ENCODE measurements at places on chromosomes 1 and 21. TPM values are rescaled to one million over a fixed set of nuclear protein-coding genes. Genes with fewer than 3 reads are reported as not detected.

DNA sequence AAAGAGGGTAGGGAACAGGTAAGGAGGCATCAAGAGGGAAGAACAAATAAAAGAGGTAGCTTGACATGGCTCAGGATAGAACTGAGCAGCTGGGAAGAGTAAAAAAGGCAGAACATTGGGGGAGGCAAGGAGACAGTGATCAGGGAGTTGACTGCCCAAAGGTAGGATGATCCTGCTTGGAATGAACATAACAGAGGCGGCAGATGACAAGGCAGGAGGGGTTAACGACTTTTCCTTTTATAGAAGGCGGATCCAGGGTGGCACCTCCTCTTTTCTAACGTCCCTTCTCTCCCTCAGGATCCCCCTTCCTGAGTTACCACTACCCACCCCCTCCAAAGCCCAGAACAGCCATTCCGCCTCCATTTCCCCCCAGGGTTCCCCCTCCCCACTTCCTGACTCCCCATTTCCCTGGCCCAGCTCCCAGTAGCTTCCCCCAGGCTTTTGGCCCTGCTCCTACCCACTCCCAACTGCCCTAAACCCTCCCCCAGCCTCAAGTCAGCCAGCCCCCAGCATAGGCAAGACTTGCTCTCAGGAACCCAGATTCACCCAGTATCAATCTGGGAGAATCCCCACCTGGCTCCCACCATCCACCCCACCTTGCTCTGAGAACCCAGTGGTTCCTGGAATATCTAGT, 769 bp upstream of the ADAMTS4 start:
- no peak for DNase-seq

GRCh38 chr1:227891223-227891954, 56.3 kb downstream of the WNT9A start:
- DNase-seq, result no peak

DNA sequence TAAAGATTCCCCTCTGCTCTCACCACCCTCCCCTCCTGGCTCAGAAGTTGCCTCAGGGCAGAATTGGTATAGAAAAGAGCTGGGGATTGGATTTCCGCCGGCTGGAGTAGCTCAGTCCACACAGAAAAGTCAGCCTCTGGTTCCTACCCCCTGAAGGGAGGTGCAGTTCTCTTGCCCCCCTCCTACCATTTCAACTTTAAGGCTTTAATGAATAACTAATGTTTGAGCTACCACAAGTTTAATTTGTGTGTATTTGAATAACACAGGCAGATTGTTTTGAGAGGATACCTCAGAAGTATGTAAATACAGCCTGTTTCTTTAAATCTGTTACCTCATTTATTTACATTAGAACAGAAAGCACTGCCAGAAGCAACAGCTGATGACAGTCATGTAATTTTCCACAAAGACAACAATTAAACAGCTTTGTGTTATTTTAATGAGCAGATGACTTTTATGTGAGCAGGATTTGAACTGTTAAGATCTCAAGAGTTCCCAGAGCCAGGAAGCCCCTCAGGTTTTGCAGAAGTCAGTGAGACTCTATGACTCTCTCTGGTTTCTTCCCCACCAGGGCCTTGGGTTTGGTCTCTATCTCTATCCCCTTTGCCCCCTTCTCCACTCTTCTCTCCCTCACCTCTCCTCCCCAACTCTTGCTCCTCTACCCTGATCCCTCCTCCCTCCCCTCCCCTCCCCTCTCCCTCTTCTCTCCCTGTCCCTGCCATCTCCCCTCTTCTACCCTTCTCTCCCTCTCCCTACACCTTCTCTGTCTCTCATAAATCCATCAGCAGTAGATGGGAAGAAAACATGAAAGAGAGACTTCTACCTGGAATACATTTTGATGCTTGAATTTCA, 26.3 kb downstream of the DUSP10 start:
- DNase-seq, result peak; percentile 93

DNA sequence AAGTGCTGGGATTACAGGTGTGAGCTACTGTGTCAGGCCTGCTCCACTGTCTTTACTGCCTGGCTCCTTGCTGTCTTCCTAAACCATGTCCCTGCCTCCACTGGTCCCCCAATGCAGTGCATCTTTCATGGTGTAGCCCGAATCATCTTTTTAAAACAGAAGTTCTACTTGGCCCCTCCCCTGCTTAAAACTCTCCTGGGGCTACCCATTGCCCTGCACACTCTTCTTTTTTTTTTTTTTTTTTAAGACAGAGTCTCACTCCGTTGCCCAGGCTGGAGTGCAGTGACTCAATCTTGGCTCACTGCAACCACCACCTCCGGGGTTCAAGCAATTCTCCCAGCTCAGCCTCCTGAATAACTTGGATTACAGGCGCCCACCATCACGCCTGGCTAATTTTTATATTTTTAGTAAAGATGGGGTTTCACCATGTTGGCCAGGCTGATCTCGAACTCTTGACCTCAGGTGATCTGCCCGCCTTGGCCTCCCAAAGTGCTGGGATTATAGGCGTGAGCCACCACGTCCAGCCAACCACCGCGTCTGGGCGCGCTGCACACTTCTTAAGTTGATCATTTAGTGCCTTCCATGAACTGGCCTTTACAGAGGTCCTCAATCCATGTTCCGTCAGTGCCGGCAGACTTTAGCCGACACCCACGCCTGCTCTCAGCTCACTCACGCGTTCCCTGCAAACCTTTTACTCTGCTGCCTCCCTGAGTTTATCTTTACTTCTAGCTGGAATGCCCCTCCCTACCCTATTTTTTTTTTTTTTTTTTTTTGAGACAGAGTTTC, 2.4 kb downstream of the FCN3 start:
- no peak for DNase-seq

GRCh38 chr1:203219934-203220333, 9.5 kb downstream of the CHIT1 start:
- DNase-seq, result no peak

- no peak for DNase-seq
These were observed 46.5 kb downstream of the HLX start for GRCh38 chr1:220925707-220926106.

- peak; percentile 96 for DNase-seq
These were observed 259.8 kb downstream of the LMO4 start for GRCh38 chr1:87588495-87588894.

DNA sequence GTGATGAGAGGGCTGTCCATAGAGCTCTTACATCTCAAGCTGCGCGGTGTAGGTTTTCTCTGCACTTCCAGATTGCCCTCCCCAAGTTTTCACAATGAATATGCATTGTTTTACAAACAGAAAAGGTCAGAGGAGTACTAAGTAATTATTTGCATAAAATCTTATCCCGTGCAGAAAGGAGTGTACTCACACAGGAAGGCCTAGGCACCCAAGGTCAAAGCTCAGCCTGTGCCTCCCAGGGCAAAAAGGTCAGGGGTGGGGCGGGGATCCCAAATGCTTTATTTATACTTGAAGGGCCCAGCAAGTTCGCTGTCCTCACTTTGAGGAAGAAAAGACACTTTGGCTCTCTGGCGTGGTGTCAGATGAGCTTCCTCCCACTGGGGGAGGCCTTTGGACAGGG, 10.3 kb upstream of the KCNE1 start:
- no peak for DNase-seq

- DNase-seq, result no peak
These were observed 293.9 kb downstream of the GRIK1 start for GRCh38 chr21:29645666-29646553.

DNA sequence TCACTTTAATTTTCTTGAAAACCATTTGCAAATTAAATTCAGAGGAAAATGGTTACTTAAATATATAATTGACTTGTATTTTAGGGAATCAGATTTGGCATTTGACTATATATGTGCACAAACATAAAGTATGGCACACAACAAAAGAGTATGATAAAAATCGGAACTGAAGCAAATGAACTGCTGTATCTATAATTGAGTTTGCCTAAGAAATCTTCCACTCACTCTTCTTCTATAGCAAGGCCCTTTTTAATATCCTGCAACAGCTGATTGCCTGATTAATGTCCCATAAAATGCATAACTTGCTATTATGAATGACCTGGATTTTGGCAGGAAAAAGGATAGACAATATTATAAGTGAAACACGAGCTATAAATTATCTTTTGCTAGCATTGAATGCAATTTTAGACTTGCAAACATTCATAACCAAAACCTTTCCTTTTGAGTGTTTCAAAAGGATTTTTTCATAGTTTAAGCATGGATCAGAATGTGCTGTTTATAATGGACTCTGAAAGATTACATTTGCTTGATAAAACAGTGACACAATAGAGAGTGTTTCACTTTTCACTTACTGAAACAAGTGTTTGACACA, 2204.3 kb downstream of the MRPL39 start:
- DNase-seq, result peak; percentile 3

- DNase-seq, result peak; percentile 63
These were observed 484.1 kb upstream of the NFIA start for GRCh38 chr1:60598041-60598910.

DNA sequence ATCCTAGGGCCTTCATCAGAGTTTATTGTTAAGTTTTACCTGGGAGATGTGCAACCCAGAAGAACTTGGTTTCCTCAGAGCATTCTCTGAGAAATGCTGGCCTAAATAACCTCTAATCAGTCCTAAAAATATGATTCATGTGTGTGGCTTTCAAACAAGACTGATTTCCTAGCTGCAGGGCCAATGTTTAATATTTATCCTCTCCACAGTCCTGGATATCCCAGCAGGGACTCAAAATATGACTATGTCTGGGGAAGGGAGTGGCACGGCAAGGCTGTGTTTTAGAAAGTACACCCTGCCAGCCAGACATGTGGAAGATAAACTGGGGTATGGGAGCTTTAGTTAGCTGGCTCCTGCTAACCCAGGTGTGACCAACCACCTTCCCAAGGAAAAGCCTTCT, 26.3 kb downstream of the PLPP3 start:
- no peak for DNase-seq

DNA sequence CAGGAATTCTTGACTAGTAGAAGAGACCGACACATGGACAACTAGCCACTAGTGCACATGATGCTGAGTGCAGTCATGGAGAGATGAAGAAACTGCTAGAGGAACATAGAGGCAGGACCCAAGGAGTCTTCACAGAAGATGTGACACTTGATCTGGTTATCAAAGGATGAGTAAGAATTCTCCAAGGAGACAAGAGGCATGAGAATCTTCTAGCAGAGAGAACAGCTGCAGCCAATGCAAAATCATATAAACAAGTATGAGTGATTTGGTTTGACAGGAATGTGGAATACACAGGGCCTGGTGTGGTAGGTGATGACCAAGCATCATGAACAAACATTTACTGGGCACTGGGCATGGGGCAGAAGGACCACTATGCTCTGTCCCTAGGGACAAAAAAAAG, 140.9 kb upstream of the CTTNBP2NL start:
- DNase-seq, result no peak

- DNase-seq, result no peak
These were observed 26.8 kb upstream of the HLX start for GRCh38 chr1:220852408-220852807.

DNA sequence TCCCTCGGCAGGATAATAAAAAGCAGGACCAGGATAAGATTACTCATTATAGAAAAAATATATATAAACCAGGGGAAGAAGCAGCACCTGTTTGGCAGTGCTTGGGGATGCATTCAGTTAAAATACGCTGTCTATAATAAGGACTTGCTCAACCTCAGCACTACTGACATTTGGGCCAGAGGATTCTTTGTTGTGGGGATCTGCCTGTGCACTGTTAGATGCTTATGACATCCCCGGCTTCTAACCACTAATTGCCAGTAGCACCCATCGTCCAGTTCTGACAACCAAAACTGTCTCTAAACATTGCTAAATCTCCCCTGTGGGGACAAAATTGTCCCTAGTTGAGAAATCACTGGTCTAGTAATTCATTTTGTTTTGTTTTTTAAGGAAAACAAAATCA, 242.1 kb downstream of the SLC45A1 start:
- DNase-seq, result no peak

- no peak for DNase-seq
These were observed 31.8 kb downstream of the PROK1 start for GRCh38 chr1:110482662-110483307.

Gene AGO1
- 28.6 TPM for total RNA-seq

Gene SLAMF1
- 2.0 TPM for total RNA-seq

Gene SELL
- 22.7 TPM for total RNA-seq

Gene CLDN19
- total RNA-seq, result not detected

Gene S100A6
- total RNA-seq, result 165 TPM

Gene GJA8
- total RNA-seq, result not detected

Gene REN
- total RNA-seq, result 0.23 TPM

Gene PCBP3
- total RNA-seq, result 3.2 TPM
